ENCODE measurements at places on chromosomes 6 and 20.

DNA sequence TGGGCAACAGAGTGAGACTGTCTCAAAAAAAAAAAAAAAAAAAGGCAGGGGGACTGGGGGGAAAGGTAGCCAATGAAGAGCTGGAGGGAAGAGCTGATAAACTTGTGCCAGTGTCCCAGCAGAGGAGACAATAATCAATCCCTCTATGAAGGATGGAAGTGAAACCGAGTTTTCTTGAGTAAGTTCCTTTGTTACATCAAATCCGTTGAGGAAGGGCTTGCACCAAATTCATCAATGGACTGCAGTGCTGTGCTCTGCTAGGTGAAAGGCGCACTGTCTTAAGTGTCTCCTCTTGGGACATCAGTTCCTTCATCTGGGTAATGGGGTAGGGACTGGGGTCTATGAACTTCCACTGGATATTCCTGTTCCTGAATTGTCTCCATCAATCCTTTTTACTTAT lies 3.0 kb upstream of the CRIP3 start:
- DNase-seq: no peak

GRCh38 chr6:24960991-24961475 lies 25.3 kb upstream of the RIPOR2 start:
- DNase-seq: no peak

GRCh38 chr20:54481442-54481841 lies 6.0 kb downstream of the DOK5 start:
- DNase-seq: no peak

DNA sequence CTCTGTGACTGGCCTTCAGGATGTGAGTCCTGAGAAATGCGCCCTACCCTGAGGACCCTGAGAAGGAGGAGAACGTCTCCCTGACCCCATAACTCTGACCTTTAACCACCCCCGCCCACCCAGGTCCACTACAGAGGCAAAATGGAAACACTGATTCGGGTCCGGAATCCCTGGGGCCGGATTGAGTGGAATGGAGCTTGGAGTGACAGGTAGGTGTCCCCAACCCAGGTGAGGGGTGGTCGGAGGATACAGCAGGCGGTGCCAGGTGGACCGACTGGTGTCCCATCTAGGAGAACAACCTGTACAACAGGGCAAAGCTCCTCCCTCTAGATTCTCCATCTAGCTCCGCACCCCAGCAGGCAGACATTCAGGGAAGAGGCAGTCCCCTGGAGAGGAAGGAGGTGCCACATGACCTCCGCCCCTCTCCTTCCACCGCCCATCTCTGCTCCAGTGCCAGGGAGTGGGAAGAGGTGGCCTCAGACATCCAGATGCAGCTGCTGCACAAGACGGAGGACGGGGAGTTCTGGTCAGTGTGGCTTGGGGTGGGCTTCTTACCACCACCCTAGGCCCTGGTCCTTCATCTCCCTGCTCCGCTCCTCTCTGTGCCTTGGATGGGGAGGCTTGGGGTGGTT lies 17.6 kb downstream of the CAPN11 start:
- DNase-seq: no peak

GRCh38 chr20:43837856-43838702 lies 76.6 kb upstream of the TOX2 start:
- no peak for DNase-seq

GRCh38 chr6:13544454-13545186 lies 29.8 kb upstream of the SIRT5 start:
- DNase-seq: no peak

- DNase-seq: no peak
Measured at GRCh38 chr20:35344354-35344837, 52.2 kb upstream of the FAM83C start.

DNA sequence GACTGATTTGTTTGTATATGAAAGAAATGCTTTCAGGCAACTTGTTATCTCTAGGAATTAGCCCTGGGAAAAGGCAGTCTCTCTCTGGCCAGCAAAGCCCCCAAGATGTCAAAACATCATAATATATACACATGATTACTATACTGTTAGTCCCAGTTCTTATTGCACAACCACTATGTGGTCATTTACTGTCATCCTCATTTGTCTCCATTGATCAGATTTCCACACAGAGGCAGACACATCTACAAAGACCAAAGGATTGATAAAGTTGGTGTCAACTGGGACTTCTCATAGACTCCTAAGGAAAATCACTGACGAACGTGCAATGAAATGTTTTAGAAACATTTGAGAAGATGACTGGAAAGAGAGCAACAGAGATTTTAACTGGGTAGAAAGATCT lies 71.9 kb upstream of the POPDC3 start:
- no peak for DNase-seq

DNA sequence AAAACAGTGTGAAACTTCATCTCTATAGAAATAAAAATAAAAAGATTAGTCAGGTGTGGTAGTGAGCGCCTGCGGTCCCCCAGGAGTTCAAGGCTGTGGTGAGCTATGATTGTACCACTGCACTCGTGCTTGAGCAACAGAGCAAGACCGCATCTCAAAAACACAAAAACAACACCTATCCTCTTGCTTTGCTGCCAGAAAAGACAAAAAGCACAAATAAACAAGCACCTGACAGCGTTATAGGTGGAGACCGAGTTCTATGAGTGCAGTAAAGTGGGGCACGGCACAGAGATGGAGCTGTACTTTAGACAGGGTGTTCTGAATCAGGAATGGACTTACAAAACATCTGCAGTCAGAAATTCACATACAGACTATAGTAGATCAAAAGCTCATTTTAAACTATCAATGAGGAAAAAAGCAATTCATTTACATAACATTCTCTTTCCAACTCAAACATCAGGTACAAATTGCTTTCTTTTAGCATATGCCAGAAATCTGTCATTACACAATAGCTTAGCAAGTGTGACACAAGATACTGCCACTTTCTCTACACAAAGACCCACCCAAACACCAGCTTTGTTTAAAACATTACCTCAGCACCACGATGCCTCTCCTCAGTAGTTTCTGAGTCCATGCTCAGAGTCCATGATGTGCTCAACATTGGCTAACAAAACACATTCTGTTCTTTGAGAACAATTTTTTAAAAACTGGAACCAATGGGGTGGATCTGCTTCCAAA lies 10.1 kb downstream of the EZR start:
- peak; percentile 25 for DNase-seq

- no peak for DNase-seq
Measured at GRCh38 chr6:78476561-78476960, 390.8 kb upstream of the IRAK1BP1 start.

Measured in NCI-H2171 (cell line).